Tibial artery (tissue), 4 donors: ENCODE measurements at places on chromosomes 5 and 9.

DNA sequence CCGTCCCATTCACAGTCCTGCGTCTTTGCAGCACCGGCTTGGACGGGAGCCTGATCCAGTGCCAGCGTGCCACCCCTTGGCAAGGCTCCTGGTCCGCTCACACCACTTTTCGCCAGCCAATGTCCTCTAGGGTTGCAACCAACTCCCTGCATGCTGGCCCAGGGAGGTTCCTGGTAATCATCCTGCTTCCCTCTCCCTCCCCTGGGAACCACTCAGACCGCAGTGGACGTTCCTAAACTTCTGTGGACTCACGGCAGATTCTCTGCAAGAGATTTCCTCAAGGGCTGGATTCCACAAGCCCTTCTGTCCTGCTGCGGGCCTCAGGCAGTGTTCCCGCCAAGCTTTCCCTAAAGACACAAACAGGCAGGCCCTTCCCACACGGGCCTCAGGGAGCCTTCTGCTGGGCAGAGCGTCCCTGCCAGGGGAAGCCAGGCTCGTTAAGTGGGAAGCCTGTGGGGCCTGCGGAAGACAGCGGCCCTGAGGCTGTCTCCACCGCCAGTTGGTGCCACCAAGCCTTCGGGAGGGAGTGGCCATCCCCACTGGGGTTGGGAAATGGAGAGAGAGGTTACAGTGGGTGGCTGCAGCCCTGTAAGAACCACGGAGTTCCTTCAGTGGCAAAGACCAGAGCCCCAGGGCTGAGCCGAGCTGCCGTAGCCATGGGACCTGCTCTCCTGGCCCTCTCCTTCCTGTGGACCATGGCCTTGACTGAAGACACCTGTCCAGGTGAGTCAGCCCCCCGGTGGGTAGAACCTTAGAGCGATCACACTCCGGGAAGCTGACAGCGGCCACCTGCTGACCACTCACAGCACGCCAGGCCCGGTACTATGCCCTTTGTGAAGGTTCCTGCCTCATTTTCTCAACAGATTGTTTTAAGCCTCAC, 16.4 kb upstream of the FCN2 start:
- H3K4me3 ChIP-seq = peak overlapping the region; percentile 3
- H3K27ac ChIP-seq = peak overlapping the region; percentile 60
- peaks cover 18% of the 10 kb centered on the region for H3K4me1 ChIP-seq
- H3K36me3 ChIP-seq = no peaks in the 10 kb centered on the region
- H3K27me3 ChIP-seq = no peaks in the 10 kb centered on the region

GRCh38 chr5:54733101-54733500, 215.5 kb downstream of the SNX18 start:
- H3K36me3 ChIP-seq = no peaks in the 10 kb centered on the region
- no peak overlapping the region for H3K4me3 ChIP-seq
- DNase-seq = no peak

DNA sequence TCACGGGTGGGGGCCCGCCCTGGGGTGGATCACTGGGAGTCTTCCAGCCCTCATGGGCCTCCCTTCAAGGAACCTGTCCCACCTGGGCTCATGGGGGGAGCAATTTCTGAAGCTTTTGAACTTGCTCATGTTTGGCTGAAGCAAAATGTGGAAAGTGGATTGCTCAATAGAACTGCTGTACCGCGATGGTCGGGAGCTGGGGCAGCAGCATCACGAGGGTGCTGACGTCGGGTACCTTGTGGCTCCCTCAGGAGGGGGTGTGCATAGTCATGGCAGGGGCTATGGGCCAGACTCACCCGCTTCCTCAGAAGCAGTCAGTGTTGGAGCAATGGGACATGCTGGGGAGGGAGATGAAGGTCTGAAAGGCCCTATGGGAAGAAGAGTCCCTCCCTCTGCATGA, 57.9 kb downstream of the PRRT1B start:
- peaks cover 79% of the 10 kb centered on the region for H3K36me3 ChIP-seq
- no peaks in the 10 kb centered on the region for H3K4me1 ChIP-seq
- H3K4me3 ChIP-seq = no peak overlapping the region
- no peak for DNase-seq

DNA sequence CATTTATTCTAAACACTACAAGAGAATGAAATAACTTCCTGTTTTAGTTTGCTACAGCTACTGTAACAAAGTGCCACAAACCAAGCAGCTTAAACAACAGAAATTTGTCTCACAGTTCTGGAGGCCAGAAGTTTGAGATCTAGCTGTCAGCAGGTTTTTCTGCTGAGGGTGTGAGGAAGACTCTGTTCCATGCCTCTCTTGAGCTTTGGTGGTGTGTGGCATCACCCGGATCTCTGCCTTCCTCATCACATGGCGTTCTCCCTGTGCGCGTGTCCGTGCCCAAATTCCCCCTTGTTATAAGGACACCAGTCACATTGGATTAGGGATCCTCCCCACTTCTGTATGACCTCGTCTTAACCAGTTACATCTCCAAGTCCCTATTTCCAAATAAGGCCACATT, 97.7 kb downstream of the CFAP95 start:
- no peak overlapping the region for H3K27ac ChIP-seq
- no peak overlapping the region for H3K4me3 ChIP-seq
- H3K4me1 ChIP-seq = no peaks in the 10 kb centered on the region
- no peak for DNase-seq

- no peak overlapping the region for H3K27ac ChIP-seq
- no peaks in the 10 kb centered on the region for H3K27me3 ChIP-seq
- H3K36me3 ChIP-seq = no peaks in the 10 kb centered on the region
- H3K4me3 ChIP-seq = no peak overlapping the region
Observed at GRCh38 chr5:96516631-96517071, 83.6 kb upstream of the PCSK1 start.

GRCh38 chr5:23528677-23529076, 21.3 kb downstream of the PRDM9 start:
- no peak overlapping the region for H3K27ac ChIP-seq
- DNase-seq = no peak
- H3K4me3 ChIP-seq = no peak overlapping the region
- no peaks in the 10 kb centered on the region for H3K27me3 ChIP-seq
- no peaks in the 10 kb centered on the region for H3K36me3 ChIP-seq

GRCh38 chr9:118693645-118694044, 675.6 kb downstream of the BRINP1 start:
- H3K4me1 ChIP-seq = no peaks in the 10 kb centered on the region
- H3K4me3 ChIP-seq = no peak overlapping the region
- no peak overlapping the region for H3K27ac ChIP-seq
- H3K36me3 ChIP-seq = no peaks in the 10 kb centered on the region
- H3K27me3 ChIP-seq = no peaks in the 10 kb centered on the region

GRCh38 chr9:81417299-81417675, 272.1 kb downstream of the TLE1 start:
- no peaks in the 10 kb centered on the region for H3K36me3 ChIP-seq
- no peak overlapping the region for H3K27ac ChIP-seq
- H3K27me3 ChIP-seq = no peaks in the 10 kb centered on the region

- DNase-seq = no peak
- H3K4me3 ChIP-seq = no peak overlapping the region
- peaks cover 7% of the 10 kb centered on the region for H3K4me1 ChIP-seq
- no peaks in the 10 kb centered on the region for H3K27me3 ChIP-seq
Observed at GRCh38 chr5:58317808-58318207, 142.1 kb downstream of the PLK2 start.

DNA sequence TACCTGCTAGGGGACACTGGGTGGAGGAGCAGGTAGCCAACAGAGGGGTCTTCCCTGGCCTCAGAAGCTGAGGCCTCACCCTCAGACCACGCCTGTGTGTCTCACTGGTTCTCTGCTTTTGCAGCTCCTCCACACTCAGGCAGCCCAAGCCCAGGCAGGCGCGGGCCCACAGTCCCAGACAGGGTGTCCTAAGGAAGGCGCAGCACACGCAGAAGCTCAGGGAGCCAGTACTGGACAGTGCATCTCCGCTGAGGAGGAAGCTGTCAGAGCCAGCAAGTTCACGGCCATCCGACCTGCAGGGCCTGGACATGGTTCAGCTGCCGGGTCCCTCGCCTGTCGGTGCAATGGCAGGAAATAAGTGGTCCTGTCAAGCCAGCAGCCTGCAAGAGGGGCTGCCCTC, 25.3 kb downstream of the CFAP90 start:
- no peak overlapping the region for H3K27ac ChIP-seq
- H3K4me3 ChIP-seq = no peak overlapping the region
- no peaks in the 10 kb centered on the region for H3K27me3 ChIP-seq
- H3K4me1 ChIP-seq = no peaks in the 10 kb centered on the region
- H3K36me3 ChIP-seq = no peaks in the 10 kb centered on the region

DNA sequence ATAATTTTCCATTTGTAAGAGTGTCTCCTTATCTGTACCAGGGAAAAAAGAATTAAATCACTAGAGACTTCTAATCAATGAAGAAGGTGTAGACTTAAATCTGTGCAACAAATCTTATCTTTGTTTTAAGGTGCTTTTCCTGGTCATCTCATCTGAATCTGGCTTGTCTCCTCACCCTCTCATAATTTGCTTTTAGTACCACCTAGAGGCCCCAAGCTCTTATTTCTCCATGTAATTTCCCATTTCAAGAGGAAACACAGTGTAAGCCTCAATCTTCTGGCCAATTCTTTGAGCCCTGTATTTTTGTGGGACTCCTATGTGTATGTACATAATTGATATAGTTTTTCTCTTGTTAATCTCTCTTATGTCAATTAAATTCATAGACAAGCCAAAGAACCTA, 1975.3 kb upstream of the CDH6 start:
- no peak overlapping the region for H3K27ac ChIP-seq
- H3K4me1 ChIP-seq = no peaks in the 10 kb centered on the region
- H3K4me3 ChIP-seq = no peak overlapping the region
- no peak for DNase-seq
- no peaks in the 10 kb centered on the region for H3K27me3 ChIP-seq
- H3K36me3 ChIP-seq = no peaks in the 10 kb centered on the region

DNA sequence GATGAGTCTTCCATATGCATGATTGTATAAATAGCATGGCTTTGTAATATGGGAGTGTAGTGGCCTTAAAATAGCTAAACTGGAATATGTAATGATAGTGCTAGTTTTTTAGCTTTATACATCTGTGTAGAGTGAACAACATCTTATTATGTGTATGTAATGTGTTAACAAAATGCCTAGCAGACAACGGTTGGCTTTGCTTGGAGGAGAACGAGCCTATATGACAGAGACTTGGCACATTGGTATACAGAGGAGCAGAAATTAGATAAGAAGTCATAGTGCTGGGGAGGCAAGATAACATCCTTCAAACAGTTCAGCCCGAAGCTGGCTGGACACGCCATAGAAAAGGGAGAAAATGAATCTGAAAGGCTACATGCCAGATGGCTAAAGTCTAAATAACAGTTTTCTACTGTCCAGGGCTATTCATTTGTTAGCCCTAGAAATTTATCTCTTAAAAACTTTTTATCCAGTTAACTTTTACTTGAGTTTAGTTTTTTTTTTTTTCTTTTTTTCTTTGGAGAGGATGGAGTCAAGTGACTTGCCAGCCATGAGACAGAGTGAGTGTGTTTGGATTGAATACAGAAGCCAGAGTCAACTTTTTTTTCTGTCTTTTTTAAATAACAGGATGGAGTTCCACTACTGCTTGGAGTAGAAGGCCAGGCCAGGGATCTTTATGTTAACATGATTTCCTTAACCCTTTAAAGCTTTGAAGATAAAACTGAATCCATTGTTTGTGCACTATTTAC, 214.4 kb upstream of the ACTBL2 start:
- H3K36me3 ChIP-seq = no peaks in the 10 kb centered on the region
- DNase-seq = no peak
- H3K27ac ChIP-seq = peak overlapping the region; percentile 62
- H3K4me1 ChIP-seq = no peaks in the 10 kb centered on the region

DNA sequence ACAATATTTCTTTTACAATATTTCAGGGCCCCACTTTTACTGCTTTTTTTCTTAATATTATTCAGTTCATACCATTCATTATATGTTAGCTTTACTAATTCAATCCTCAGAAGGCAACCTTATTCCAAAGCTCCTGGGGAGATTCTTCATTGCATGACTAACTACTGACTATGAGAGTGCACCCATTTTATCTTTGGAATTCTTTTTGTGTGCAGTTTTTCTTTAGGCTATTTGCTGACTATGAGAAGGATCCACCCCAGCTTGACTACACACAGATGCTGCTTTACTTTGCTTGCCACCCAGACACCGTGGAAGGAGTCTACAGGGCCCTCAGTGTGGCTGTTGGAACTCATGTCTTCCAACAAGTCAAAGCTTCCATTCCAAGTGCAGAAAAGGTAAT, 56.9 kb upstream of the IL7R start:
- no peaks in the 10 kb centered on the region for H3K36me3 ChIP-seq
- H3K4me3 ChIP-seq = no peak overlapping the region
- no peak for DNase-seq
- no peaks in the 10 kb centered on the region for H3K27me3 ChIP-seq
- H3K4me1 ChIP-seq = no peaks in the 10 kb centered on the region

DNA sequence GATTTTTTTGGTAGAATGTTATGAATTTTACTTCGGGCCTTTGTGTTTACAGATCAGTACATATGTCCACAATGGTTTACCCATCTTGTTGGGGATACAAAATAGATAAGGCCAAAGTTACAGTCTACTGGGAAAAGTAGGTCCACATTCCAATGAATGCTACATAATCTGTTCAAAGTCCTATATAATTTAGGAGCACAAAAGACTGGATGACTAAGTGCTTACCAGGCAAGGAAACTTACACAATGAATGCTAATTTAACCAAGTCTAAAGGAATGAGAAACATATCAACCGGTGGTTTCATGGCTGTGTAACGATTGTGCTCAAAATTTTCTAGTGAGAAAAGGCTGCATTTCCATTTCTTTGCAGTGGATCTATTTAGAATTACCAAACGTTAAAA, 97.4 kb upstream of the TRPM3 start:
- H3K27me3 ChIP-seq = no peaks in the 10 kb centered on the region
- no peak overlapping the region for H3K4me3 ChIP-seq
- no peak overlapping the region for H3K27ac ChIP-seq
- H3K4me1 ChIP-seq = no peaks in the 10 kb centered on the region

- H3K27ac ChIP-seq = no peak overlapping the region
- H3K36me3 ChIP-seq = no peaks in the 10 kb centered on the region
Observed at GRCh38 chr9:134466869-134467616, 140.8 kb downstream of the RXRA start.

DNA sequence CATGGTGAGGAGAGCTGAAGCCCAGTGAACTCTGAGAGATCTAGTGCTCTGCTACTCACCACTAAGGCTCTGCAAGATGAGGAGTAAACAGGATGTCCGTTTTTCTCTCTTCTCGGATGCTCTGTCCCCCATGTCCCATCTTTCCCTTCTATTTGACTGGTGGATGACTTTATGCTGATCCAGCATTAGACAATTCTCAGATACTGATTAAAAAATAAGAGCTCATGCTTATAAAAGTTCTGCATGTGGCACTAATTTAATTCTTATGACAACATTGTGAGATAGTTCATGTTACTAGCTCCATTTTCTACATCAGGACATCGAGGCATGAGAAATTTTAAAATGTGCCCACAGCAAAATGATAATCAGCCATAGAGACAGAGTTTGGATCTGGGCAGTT, 77.0 kb downstream of the HMHB1 start:
- no peak for DNase-seq
- H3K36me3 ChIP-seq = no peaks in the 10 kb centered on the region
- H3K4me3 ChIP-seq = no peak overlapping the region
- H3K4me1 ChIP-seq = peaks cover 27% of the 10 kb centered on the region

- H3K27me3 ChIP-seq = no peaks in the 10 kb centered on the region
- no peaks in the 10 kb centered on the region for H3K36me3 ChIP-seq
- no peak overlapping the region for H3K4me3 ChIP-seq
- H3K27ac ChIP-seq = no peak overlapping the region
- H3K4me1 ChIP-seq = no peaks in the 10 kb centered on the region
Observed at GRCh38 chr5:164204338-164204946, 699.0 kb downstream of the MAT2B start.
